Effector CD4-positive, alpha-beta T cell (primary cell): ENCODE measurements at places on chromosomes 7 and 10.

DNA sequence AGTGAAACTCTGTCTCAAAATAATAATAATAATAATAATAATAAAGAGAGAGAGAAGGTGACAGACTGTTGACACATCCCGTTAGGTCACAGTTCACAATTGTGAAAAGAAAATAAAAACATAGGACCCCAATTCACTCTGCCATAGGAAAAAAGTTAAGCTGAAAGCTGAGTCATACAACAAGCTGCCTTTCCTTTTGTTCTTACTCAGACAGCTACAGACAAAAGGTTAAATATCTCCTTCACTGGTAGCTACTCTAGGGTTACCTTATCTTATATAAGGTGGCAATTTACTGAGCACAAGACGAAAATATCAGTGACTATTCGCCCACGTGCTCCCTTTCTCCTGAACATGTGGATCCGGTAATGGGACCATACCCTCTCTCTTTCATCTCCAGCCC is 17.5 kb downstream of the TUBAL3 start:
- no peak for DNase-seq

GRCh38 chr10:80186364-80187012 is 18.8 kb downstream of the ANXA11 start:
- no peak for DNase-seq

DNA sequence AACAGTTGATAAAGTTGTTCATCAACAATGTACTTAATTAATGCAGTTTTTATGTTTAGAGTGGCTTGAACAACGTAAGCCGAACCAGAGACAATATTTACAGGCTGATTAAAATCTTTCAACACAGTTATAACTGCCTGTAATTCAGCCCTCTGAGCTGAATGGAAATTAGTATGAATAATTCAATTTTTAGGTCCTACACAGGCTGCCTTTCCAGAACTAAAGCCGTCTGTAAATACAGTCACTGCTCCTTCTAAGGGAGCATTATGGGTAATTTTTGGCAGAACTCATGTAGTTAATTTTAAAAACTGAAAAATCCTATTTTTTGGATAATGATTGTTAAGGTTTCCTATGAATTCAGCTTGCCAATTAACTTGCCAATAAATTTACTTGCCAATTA is 2.6 kb upstream of the GIMAP4 start:
- no peak for DNase-seq

GRCh38 chr7:66776800-66777442 is 36.4 kb downstream of the RABGEF1 start:
- DNase-seq = no peak

DNA sequence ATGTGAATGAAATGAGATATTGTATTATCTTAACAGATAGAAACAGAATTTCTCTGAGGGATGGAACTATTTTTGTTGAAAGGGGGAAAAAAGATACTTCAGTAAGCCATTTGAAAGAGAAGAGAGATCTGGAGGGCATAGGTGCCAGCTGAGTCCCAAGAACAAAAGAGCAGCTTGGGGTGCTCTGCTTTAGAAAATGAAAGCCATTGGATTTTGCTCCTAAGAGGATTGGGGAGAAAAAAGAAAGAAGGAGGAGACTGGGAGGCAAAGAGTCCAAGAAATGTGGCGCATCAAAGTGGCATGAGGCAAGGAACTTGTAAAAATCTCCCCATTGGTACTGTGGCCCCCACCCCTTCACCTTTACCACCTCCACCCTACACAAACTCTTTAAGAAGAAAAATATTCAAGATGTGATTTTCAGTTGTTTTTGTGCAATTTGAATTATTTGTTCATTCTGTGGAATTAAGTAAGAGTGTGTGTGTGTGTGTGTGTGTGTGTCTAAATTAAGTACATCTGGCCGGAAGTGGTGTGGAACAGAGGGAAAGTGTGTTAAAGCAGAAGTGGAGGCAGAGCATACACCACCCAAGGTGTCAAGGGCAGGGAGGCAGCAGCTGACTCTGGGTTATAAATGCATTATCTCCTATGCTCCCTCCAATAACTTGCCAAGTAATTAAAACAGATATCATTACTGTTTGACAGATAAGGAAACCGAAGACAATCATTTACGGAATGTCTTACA is 9.9 kb upstream of the GNAI1 start:
- DNase-seq = no peak

- DNase-seq = no peak
Observed at GRCh38 chr10:68301301-68301700, 30.6 kb upstream of the HNRNPH3 start.

DNA sequence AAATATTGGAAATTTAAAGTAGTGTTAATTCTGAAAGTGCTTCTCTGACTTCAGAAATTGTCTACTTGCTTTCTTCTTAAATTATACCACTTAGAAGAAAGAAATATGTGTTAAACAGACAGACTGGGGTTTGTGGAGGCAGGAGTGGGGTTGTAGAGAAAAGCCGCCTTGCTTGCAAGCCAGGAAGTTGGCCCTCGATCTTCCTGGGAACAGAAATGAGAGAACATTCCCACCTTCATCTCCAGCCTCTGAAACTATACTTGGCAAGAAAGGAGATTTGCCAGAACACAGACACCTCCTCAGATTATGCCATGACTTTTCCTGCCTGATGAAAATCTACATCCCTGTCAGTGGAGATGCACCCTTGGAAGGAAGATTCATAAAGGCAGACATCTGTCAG is 171.2 kb upstream of the CHRM2 start:
- no peak for DNase-seq

- no peak for DNase-seq
Observed at GRCh38 chr7:123675181-123675473, 19.5 kb downstream of the LMOD2 start.

DNA sequence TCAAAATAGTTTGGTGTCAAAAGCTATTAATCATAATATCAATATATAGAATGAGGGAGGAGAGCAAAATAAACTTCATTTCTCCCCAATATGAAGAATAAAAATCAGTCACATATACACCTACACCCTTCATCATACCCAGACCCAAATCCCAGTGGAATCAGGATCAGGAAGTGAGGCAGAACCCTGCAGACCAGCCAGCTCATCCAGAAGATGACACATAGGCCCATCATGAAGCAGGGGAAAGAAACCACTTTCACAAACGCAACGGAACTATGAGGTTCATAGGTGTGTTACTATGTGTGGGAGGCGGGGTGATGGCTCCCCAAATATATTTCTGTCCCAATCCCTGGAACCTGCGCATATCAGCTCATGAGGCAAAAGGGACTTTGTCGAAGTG is 89.0 kb downstream of the RSU1 start:
- no peak for DNase-seq

DNA sequence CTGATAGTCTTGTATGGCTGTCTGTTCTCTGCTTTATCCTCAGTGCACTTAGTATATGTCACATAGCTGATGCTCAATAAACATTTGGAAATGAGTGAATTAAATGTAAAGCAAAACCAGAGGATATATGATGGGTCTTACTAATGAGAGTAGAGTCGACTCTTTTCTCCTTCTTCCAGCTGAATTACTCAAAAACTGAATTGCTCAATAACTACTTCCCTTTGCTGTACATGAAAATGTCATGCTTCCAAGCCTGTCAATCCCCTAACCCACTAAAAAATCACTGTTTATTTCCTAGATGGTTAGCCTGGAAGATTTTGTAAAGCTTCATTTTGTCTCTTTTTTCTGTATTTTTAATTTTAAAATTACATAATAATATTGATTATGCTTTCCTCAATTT is 88.0 kb downstream of the OR13A1 start:
- DNase-seq = no peak

GRCh38 chr7:106405697-106406141 is 120.9 kb upstream of the NAMPT start:
- no peak for DNase-seq

GRCh38 chr10:67549390-67549789 is 146.6 kb downstream of the CTNNA3 start:
- no peak for DNase-seq

GRCh38 chr10:69781576-69781975 is 20.1 kb upstream of the COL13A1 start:
- no peak for DNase-seq

GRCh38 chr10:23338155-23338828 is 6.3 kb downstream of the C10orf67 start:
- no peak for DNase-seq

GRCh38 chr7:297611-298374 is 7.8 kb downstream of the FOXL3 start:
- DNase-seq = no peak

GRCh38 chr7:153473185-153473584 is 579.0 kb upstream of the DPP6 start:
- DNase-seq = no peak

GRCh38 chr7:27098578-27099451 is 3.0 kb upstream of the HOXA1 start:
- no peak for DNase-seq

DNA sequence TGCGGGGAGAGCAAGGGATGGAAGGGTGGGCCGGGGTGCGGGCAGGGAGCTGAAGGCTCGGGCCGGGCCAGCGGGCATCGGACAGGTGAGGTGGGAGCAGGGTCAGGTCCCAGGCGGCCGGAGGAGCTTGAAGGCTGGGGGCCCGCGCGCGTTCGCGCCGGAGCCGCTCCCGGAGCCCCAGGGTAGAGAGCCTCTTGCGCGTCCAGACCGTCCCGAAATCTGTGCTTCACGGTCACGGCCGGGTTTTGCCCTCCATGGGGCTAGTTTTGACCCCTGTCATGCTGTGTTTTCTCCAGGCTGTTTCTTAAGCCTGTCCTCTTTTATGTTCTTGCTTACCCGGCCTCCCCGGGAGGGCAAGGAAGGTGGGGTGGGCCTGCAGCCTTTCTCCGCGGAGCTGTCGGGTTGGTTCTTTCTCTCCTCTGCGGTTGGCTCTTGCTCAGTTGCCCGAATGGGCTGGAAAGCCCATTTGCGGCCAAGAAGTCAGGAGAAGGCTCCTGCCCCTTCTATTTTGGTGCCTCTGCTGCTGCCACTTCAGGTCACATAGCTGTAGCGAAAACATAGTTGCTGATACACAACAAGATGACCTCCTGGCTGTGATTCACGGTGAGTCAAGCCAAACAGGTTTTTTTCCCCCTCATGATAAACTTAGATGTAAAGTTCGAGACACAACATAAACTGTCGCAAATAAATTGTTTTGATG is 650 bp downstream of the UBE2D1 start:
- DNase-seq = no peak

DNA sequence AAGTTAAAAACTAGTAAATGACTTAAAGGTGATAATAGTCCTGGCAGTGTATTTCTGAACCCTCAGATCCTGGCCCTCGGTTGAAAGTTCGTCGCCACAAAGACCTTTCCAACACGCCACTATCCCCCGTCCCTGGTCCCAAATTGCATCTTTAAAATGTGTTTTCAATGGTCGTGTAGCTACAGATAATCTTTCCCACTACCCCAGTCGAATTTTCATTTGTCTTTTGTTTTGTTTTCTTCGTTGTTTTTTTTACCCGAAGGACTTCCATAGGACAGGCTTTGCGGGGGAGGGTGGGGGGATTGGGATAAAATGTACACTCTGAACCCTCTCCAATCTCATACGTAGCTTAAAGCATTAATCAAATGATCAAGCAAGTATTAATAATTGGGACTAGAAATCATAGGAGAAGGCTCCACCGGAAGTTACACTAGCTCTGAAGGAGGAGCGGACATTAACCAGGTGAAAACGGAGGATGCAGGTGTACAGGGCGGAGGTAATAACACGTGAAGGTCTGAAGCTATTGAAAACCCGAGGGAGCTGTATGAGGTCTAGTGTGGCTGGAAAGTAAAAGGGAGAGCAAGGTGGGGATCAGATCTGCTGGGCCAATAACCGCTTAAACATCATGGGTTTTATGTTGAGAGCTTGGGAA is 32.8 kb upstream of the PHF14 start:
- no peak for DNase-seq

- no peak for DNase-seq
Observed at GRCh38 chr10:15267496-15267895, 99.0 kb upstream of the NMT2 start.

DNA sequence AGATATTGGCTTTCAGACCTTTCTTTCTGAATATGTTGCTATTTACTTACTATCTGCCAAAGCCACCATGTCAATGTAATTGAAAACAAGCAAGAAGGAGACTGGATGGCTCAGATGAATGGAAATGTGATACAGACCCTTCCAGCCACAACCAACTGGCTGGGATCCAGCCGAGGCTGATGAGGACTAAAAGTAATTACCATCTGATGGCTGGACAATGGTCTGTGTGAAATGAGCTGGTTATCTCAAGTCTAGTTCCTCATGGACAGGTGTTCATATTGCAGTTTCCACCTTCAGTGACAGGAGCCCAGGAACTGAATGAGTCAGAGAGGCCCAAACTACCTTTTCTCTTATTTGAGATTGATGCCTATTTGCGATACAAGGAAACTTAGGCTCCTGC is 267.5 kb downstream of the GATA3 start:
- DNase-seq = no peak
